ENCODE measurements at places on chromosomes 7 and 10.

GRCh38 chr7:137343281-137343841, at the start of gene PTN:
TSS of gene PTN (minus strand) at chr7:137343733. CDS start at chr7:137254973, 88,760 bp downstream.
- H3K4me1 ChIP-seq: peaks cover 33% of the 10 kb centered on the region
- H3K4me3 ChIP-seq: peak within 1 kb of the TSS; percentile 41
- H3K27me3 ChIP-seq: no peaks in the 10 kb centered on the region
- no peaks in the 10 kb centered on the region for H3K36me3 ChIP-seq
- H3K27ac ChIP-seq: peak within 1 kb of the TSS; percentile 75

GRCh38 chr7:129970816-129971215, 18.1 kb upstream of the UBE2H start:
- H3K27me3 ChIP-seq: no peaks in the 10 kb centered on the region
- no peaks in the 10 kb centered on the region for H3K36me3 ChIP-seq
- H3K27ac ChIP-seq: no peak overlapping the region
- DNase-seq: no peak
- no peak overlapping the region for H3K4me3 ChIP-seq

GRCh38 chr7:155992538-155992937, 180.3 kb upstream of the SHH start:
- H3K4me1 ChIP-seq: no peaks in the 10 kb centered on the region
- no peak for DNase-seq
- no peaks in the 10 kb centered on the region for H3K27me3 ChIP-seq
- H3K36me3 ChIP-seq: no peaks in the 10 kb centered on the region

DNA sequence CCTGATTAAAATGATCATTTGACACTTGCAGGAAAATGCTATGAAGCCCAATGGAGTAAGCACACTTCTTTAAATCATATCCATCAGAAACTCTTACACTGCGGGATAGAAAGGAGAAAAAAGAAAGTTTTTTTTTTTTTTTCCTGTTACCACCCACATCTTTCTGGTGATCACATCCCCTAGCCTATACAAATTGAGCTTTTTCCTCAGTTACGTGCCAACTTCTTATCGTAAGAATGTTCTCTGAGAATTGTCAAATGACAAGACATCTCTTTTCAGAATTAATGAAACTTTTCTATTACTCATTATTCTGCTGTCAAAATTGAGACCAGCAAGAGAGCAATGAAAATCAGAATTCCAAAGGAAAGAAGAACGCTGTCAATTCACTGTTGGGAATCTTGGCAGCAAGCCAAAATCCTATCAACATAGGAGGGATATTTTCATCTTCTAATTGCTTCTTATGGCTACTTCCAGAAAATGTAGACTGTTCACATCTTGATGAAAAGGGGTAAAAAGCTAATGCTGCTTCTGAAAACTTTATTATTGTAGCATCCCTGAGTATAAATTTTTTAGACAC, 179.5 kb downstream of the ADAM12 start:
- H3K27me3 ChIP-seq: no peaks in the 10 kb centered on the region
- H3K36me3 ChIP-seq: no peaks in the 10 kb centered on the region
- H3K27ac ChIP-seq: no peak overlapping the region
- H3K4me3 ChIP-seq: no peak overlapping the region
- no peaks in the 10 kb centered on the region for H3K4me1 ChIP-seq
- no peak for DNase-seq

- no peaks in the 10 kb centered on the region for H3K36me3 ChIP-seq
- no peak overlapping the region for H3K27ac ChIP-seq
- no peak for DNase-seq
- H3K27me3 ChIP-seq: no peaks in the 10 kb centered on the region
- peak overlapping the region; percentile 51 for H3K4me3 ChIP-seq
Observed at GRCh38 chr10:27746397-27747095, 927 bp upstream of the MKX start.

- H3K4me1 ChIP-seq: peaks cover 6% of the 10 kb centered on the region
- no peaks in the 10 kb centered on the region for H3K27me3 ChIP-seq
- no peak for DNase-seq
- no peak overlapping the region for H3K27ac ChIP-seq
Observed at GRCh38 chr10:75425291-75426079, 5.9 kb upstream of the LRMDA start.

- no peak overlapping the region for H3K4me3 ChIP-seq
- no peaks in the 10 kb centered on the region for H3K4me1 ChIP-seq
- no peak for DNase-seq
- no peak overlapping the region for H3K27ac ChIP-seq
- no peaks in the 10 kb centered on the region for H3K36me3 ChIP-seq
Observed at GRCh38 chr10:8074881-8075280, 20.4 kb downstream of the GATA3 start.

Data from tibial nerve (tissue), 4 donors.